ENCODE measurements at places on chromosomes 1 and 21.

GRCh38 chr1:43363283-43363934 is 4.4 kb downstream of the ELOVL1 start:
- no peak for DNase-seq

DNA sequence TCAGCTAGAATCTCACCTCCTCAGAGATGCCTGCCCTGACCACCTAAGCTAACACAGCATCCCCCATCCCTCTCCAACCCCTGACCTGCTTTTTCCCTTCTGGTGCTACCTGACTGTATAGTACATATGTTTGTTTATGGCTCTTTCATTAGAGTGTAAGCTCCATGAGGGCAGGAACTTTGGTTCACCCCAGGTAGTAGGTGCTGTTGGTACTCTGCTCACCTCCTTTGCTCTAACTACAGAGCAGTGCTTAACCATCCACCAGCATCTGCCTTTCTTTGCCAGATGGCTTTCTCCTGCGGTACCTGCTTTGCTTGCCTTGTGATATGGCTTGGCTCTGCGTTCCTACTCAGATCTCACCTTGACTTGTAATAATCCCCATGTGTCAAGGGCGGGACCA is 18.7 kb upstream of the BLACAT1 start:
- DNase-seq: no peak

- no peak for DNase-seq
Observed at GRCh38 chr1:5423109-5423508, 569.1 kb downstream of the NPHP4 start.

DNA sequence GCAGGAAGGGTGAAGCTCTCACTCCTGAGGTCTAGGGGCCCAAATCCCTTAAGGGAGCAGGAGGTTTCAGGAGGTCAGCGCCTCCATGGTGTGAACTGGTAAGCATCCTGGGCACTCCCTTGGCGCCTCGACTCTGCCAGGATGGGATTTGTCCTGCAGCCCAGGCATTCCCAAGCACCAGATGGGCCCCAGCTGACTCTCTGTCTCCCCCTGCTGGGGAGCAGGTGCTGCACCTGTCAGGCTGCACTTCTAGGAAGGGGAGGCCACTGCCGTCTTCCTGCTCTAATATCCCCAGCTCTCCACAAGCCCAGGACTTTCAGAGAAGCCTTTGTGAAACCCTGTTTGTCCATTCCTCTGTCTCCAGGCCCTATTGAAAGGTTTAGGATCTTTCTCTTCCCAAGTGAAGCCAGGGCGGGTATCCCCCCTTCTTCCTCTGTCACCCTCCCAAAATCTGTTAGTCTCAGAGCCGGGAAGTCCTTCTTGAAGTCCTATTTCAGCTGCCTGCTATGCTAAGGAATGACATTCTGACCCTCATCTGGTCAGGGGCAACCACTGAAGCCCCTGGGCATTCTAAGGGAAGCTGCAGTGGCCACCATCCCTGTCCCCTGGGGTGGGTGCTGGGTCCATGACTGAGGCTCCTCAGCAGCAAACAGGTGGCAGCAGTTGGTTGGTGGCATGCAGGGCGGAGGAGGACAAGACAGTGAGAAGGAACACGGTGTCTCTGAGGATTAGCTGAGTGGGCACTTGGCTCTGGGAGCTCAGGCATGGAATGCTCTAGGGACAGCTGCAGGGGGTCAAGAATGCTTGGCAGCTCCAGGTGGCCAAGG is 3.2 kb downstream of the MYBPH start:
- no peak for DNase-seq

DNA sequence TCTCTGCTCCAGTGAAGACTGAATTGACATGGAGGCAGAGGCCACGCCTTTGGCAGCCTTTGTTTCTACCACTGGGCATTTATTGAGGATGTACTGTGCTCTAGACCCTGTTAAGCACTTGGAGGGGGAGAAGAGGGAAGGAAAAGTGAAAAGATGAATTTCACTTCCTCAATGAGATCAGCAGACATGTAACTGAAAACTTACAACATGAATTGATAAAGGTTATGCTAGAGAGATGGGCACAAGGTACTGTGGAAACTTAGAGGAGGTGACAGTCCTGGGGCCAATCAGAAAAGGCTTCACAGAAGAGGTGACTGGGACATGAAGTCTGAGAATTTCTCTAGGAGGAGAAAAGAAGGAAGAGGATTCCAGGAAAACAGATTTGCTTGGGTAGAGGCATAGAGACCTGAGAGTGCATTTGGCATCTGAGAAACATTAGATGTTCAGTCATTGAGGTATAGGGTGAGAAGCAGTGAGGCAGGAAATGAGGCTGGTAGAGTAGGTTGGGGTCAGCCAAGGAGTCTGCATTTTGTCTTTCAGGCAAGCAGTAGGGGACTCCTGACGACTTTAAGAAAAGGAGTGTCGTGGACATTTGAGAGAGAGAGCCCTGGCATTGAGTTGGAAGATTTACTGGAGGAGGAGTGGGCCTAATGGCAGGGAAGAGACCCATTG is 113.0 kb downstream of the SYT2 start:
- no peak for DNase-seq

- DNase-seq: no peak
Observed at GRCh38 chr1:200206340-200206739, 178.8 kb downstream of the NR5A2 start.

DNA sequence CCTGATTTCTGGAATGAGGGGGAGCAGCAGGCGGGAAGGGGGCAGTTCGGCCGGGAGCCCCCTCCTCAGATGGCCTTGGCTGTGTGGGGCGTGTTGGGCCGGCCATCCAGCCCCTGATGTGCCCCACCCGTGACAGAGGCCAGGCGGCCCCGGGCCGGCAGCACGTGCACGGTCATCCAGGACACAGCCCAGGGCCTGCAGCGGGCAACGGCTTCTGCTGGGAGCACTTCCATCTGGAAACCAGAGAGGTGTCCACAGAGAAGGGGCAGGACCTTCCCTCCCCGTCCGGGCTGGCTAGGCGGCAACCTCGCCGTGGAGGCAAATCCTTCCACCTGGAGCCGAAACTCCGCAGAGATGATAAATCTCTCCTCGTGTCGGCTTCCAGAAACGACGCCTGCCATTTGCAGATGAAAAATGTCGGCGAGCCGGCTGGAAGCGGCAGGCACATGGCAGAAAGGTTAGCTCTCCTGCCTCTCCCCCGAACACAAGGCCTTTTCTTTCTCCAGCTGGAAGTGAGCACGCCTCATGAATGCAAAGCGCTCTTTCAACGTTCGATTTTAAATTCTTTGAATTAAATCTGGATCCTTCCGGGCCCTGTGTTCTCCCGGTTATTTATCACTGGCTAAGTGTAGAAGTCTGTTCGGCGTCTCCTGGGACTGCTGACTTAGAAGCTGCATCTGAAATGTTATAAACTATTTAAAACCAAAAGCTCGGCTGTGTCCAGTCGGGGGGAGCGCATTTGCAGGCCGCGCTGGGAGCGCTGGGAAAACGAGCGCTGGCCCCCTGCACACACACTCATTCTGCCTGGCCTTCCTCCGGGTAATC is 9.4 kb upstream of the ACTRT2 start:
- no peak for DNase-seq

- no peak for DNase-seq
Observed at GRCh38 chr1:111052246-111052645, 87.6 kb downstream of the DRAM2 start.

DNA sequence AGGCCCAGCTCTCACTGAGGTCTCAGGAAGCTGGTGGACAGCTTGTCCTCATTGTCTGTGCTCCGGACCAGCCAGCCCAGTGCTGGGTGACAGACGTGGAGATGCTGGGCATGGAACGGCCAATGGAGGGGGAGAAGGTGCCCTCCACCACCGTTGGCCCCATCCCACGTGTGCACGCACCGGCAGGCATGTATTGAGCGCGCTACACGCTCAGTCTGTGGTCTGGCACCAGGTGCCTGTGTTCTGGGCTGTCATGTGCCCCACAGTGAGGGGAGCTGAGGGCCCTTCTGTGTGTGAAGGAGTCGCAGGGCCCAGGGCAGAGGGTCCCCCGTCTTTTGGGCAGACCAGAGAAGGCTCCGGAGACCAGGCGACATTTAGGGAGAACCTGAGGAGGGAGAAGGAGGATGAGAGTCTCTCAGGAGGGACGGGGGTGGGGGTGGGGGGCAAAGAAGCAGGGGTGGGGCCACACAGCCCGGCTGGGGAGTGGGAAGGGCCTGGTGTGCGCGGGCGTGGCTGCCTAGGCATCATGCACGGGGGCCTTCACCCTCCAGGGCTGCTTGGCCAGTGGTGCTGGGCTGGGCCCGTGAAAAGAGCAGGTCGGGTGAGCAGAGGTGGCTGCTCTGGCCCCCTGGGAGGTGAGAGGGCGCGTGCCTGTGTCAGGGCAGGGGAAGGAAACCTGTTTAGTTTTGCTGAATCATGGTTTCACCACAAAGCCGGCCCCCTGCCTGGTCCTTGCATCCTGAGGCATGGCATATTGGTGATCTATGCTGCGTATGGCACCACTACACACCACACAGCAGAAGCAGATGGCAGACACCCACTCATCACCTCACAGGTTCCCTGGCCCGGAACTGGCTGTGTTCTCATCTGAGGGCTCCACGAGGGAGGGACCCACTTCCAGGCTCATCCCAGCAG is 86.7 kb upstream of the TTC34 start:
- no peak for DNase-seq

DNA sequence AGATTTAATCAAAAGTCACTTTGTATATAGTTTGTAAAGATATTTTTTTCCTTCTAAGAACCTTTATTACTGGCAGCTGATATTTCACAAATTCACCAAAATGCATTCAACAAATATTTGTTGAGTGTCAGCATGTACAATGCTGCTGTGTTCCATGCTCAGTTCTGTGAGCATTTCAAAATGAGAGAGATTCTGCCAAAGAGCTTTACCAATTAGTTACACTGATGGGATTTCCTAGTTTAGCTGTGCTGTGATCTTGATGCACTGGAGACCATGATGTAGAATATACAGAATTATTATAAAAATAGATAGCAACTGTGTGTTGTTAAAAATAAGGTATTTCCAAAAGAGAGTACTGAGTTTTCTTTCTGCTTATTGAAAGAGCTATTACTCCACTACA is 225.6 kb downstream of the BRINP3 start:
- DNase-seq: no peak

- DNase-seq: no peak
Observed at GRCh38 chr21:45364468-45365185, 40.3 kb upstream of the COL18A1 start.

Data from activated naive CD4-positive, alpha-beta T cell (primary cell).